ENCODE measurements at places on chromosomes 3 and 15.

GRCh38 chr3:55000546-55000945 is 72.7 kb upstream of the LRTM1 start:
- no peak for DNase-seq

GRCh38 chr3:84946240-84946639 is 12.5 kb upstream of the CADM2 start:
- DNase-seq: no peak

- DNase-seq: no peak
Observed at GRCh38 chr3:166110102-166110501, 272.9 kb upstream of the BCHE start.

DNA sequence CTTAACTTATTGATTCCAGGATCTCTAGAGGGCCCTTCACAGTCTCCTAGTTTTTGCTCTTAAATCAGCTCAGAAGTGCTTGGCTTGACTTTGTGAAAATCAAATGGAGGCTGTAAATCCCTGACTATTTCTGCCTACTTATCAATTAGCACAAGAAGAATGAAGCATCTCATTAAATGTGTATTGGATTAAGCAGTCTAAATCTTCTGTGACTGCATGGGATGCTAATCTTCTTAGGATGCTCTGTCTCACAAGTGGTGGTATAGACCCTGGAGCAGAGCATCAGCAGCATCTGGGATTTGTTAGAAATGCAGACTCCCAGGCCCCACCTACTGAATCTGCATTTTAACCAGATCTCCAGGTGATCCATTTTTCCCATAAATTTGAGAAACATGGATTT is 488.7 kb downstream of the AGBL1 start:
- no peak for DNase-seq

DNA sequence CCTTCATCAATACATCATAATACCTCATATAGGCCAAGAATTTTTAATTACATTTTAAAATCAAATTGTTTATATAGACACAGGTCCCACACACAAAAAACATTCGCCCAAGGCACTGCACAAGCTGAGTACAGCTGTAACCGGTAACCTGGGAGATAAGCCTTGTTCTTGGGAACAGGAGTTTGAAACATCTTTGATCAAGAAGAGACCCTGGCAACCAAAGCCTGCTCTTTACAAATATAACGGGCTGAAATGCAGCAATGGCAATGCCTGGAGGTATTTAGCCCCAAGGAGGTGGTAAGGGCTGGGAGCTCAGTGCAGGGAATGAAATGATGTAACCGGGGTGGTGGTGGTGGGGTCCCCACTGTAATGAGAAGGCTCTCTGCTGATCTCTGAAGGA is 7.2 kb upstream of the CORO2B start:
- DNase-seq: no peak

DNA sequence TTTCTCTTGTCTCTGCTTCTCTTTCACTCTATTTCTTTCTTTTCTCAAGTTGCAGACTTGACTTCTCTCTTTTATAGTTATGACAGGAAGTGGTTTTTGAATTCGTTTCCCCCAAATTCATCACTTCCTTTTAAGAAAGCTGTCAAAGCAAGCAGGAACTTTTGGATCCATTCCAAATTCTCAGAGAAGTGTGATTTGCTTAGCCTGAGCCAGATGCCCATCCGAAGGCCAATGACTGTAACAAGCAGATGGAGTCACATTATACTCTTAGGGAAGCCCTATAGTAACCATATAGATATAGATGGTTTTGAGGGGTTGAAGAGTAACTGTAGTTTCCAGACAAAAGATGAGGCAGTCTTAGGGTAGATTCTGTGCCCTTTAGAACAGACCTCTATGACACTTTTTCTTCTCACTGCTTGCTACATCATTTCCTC is 592.0 kb upstream of the KCNMB2 start:
- DNase-seq: no peak

GRCh38 chr3:46749129-46749528 is 31.5 kb upstream of the PRSS50 start:
- no peak for DNase-seq

- DNase-seq: no peak
Observed at GRCh38 chr15:40420071-40420713, 14.6 kb downstream of the IVD start.

- no peak for DNase-seq
Observed at GRCh38 chr3:82773207-82773606, 1011.8 kb upstream of the GBE1 start.

DNA sequence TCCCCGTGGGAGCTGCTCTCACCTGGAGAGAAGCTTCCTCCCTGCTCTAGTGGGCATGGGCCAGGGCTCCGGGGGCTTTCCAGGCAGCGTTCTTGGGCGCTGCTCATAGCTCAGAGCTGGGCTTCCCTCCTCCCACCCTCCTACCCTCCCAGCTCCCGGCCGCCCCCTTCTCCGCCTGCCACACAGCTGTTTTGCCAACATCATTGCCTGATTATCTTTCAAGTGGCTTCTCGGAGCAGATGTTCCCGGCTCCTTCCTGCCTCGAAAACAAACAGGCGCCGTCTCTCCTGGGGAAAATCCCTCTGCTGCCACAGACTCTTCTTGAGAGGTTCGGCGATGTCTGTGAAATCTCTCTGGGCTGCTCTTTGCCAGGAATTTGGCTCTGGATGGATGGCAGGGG is 195.6 kb downstream of the RPLP1 start:
- DNase-seq: no peak

GRCh38 chr3:194727435-194728128 is 41.9 kb downstream of the FAM43A start:
- no peak for DNase-seq

DNA sequence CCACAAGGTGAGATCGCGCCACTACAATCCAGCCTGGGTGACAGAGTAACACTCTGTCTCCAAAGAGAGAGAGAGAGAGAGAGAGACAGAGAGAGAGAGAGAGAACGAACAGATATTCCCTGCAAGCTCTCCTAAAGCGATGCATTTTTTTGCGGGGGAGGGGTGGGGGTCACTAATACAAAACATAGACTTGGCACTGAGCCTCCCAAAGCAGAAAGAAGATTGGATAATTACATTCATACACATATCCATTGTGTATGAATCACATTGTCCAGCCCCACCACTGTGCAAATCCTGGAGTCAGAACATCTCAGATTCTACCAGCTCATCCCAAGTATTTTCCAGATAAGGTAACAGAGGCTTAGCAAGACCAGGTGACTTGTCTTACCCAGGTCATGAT is 459.9 kb downstream of the MAGI1 start:
- DNase-seq: no peak

GRCh38 chr3:12451481-12451880 is 32.8 kb upstream of the TSEN2 start:
- DNase-seq: no peak

GRCh38 chr15:48221885-48222284 is 15.8 kb downstream of the SLC12A1 start:
- no peak for DNase-seq

DNA sequence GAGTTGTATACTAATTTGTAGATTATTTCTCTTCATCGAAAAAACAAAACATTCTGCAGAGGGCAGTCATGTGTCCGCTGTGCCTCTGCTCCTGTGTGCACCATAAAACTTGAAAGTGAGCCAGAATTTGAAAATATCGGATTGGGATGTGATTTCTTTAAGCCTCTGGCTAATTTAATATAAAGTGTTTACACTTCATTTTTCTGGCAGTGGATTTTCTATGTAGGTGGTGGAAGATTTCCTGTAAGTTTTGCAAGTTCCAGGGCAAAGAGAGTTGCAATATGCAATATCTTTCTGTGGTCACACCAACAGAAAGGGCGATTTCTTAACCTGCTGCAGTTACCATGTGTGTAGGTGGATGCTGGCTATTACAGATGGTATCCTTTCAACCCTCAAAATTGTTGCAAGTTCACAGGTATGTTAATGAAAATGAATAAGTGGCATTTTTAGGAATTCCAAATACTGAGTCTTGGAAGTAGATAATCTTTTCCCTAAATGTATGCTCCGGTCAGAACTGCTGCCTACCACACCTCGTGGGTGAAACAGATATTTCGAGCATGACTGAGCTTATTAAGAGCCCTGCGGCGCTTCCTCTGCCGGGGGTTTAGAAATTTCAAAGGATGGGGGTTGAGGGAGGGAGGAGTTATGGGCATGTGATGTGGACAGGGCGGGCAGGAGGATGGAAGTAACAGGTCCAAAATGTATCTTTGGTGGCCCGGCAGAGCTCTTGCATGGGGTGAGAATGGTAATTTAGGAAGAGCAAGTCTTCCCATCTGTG is 134.0 kb downstream of the PGPEP1L start:
- peak; percentile 11 for DNase-seq

- no peak for DNase-seq
Observed at GRCh38 chr15:85579957-85580694, 199.7 kb downstream of the AKAP13 start.

- no peak for DNase-seq
Observed at GRCh38 chr15:49060710-49061495, 14.7 kb upstream of the SECISBP2L start.
